ENCODE measurements at places on chromosomes 2 and 18.

- DNase-seq: no peak
Measured at GRCh38 chr18:48956356-48956755, 5.6 kb upstream of the SMAD7 start.

- DNase-seq: no peak
Measured at GRCh38 chr2:67210430-67210829, 186.7 kb upstream of the ETAA1 start.

- DNase-seq: no peak
Measured at GRCh38 chr18:74517236-74517630, 17.1 kb upstream of the CNDP1 start.

DNA sequence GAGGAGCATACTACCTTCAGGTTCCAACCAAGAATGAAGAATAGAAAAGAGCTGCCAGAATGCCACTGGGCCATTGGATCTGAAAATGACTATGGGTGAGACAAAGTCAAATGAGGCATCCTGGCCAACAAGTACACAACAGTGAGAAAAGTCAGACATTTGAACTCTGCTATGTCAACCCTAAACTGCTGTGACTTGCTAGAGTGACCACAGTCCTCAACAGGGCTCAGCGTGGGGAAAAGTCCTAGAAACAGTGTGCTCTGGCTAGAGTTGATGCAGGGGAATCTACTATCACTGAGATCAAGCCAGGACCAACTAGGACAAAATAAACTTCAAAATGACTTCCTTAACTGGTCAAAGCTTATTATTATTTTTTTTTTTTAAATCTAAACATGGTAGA, 98.2 kb upstream of the FZD5 start:
- DNase-seq: no peak

- no peak for DNase-seq
Measured at GRCh38 chr2:163348857-163349380, 386.9 kb downstream of the FIGN start.

GRCh38 chr2:10253596-10254372, 48.9 kb upstream of the HPCAL1 start:
- DNase-seq: no peak

DNA sequence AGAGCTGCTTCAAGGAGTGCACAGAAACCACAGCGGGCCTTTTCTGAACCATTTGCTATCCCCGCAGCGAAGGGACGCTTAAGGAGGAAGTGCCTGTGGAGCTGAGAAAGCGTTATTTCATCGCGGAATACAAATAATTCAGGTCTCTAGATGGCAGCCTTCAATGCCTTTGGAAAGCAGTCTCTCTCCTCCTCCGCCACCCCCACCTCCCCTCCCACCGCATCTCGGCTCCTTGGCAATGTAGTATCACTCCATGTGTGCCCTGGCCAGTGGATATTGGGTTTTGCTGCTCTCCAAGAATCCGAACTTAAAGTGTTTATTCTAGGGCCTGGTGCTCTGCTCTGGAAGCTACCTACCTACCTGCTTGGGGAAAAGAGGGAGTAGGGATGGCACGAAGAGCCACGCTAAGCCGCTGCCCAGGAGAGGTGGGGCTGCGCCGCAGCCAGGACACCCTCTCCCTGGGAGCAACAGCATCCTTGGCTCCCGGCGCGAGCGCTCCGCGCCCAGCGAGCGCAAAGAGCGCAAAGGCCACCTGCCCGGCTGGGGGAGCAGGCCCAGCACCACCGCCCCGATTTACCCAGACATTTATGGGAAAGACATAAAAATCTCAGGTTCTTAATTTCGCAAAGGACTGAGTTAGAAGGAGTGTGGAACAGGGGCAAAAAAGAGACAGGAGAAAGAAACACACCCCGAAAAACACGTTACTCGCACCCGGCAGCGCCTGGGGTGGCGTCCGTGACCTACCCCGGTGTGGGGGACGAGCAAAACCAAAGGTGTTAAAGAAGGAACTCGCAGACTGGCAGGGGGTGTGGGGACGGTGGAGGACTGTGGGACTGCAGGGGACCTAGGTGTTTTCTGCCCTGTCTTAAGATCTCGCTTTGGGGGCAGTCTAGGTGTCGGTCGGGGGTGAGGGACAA, 1.0 kb downstream of the SPHKAP start:
- DNase-seq: no peak

GRCh38 chr2:26355038-26355995, 8.7 kb upstream of the ADGRF3 start:
- DNase-seq: no peak

DNA sequence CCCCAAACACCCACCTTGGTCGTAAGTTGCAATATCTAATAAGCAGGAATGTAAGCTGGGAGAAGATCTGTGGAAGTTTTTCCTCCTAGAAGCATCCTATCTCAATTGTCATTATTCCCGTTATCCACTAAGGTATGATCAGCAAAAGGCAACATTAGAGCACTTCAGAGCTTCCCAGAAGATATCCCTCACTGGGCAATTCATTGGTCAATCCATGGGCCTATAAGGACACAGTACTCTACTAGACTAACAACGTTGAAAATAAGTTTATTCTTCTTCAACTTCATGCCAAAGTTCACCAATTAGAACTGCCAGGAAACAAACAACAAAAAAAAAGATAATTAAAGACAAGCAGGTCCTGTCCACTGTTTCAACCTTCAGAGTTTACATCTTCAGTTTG, 433.0 kb upstream of the POU3F3 start:
- no peak for DNase-seq

DNA sequence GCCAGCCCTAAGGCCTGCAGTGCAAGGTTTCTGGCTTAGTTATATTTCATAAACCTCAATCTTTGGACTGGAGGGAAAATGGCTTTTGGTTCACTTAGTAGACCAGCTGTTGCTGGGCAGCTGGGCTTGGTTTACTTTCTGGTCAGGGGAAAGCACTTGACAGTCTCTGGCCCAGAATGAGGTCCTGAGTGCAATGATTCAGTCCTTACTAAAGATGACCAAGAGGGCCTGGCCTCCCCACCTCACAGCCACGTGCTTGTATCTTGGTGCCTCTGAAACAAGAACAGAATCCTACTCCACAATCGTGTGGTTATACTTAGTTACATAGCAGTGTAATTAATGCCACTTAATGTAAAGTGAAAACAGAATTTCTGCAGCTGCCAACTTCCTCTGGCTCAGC, 325.5 kb upstream of the MEIS1 start:
- DNase-seq: no peak
